Stimulated activated CD8-positive, alpha-beta memory T cell treated with anti-CD3 and anti-CD28 coated beads, Interleukin-2, amount 100 ng/mL, for 48 hours (primary cell): ENCODE measurements at places on chromosomes 2 and 18.
A peak's percentile ranks its signal among the peaks of the same experiment; 100 is the strongest.

- no peak for DNase-seq
These were observed 15.0 kb downstream of the CDH2 start for GRCh38 chr18:28161608-28162599.

GRCh38 chr2:187612857-187613256 lies 58.6 kb upstream of the TFPI start:
- DNase-seq, result no peak

GRCh38 chr18:48162956-48163737 lies 232.7 kb upstream of the SMAD2 start:
- no peak for DNase-seq

GRCh38 chr2:68345129-68345875 lies 19.8 kb upstream of the PLEK start:
- DNase-seq, result no peak

GRCh38 chr2:99471654-99472599 lies 17.9 kb downstream of the REV1 start:
- no peak for DNase-seq

DNA sequence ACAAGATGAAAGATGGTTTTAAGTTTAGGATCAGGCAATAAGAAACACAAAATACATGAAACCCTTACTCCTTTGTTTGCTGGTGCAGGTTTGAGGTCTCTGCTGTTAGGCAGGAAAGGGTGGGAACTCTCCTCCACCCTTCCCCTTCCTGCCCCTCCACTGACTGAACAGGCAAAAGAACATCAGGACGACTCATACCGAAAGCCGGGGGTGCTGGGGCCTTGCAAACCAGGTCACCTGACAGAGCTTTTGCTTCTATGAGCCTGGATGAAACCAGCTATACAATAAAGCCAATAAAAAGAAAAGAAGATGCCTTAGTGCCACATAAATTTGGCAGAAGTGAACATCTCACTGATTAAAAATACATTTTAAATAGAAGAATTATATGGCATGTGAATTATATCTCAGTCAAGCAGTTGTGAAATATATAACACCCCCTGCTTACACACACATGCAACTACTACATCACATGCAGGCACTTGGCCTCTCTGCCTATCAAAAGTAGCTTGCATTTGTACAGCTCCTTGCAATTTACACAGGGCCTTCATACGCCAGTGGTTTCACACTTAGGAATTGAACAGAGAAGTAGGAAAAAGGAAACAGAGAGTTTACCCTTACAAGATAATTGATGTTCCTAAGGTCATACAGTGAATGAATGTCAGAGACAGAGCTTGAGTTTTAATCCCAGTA lies 215.1 kb upstream of the TRIB2 start:
- peak; percentile 47 for DNase-seq

DNA sequence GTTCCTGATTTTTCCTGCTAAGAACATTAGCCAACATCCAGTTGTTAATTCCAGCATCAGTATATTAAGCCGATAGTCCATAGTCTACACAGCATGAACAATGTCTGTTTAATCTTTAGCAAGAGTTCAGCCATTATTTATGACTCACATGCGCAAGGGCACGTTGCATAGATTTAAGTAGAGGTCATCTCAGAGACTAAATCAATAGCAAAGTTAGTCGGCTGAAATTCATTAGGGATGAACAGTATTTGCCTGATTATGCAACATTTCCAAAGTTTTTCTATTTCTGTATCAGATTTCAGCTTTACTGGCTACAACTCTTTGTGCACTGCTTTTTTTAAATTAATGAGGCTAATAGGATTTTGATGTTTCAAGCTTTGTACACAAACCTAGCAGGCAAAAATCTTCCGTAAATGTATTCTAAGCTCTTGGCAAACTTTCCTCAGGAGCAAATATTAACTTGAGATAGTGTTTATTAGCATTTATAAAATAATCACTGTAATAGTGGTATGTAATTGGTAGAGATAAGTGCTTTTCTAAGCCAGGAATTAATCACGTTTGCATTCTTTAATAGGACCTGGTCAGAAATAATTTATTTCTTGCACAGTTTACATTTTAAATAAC lies 578.7 kb upstream of the ID2 start:
- DNase-seq, result no peak

DNA sequence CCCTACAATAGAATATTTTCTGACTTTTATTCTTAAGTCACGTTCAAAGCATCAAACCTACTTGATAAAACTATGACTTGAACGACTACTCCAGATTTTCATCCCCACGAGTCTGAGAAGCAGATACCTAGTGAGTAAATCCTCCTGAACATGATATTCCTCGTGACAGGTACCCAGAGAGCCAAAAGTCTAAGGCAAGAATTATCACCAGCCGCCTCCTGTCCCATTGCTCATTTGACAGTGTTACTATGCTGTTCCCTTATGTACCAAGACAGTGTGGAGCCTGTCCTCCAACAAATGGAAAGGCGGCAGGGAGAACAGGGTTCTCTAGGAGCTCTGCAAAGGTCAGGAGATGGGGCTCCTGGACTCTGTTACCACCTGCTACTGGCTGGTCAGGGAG lies 8.3 kb upstream of the ALPK2 start:
- no peak for DNase-seq

GRCh38 chr2:128755695-128756364 lies 437.2 kb upstream of the HS6ST1 start:
- DNase-seq, result no peak
